ENCODE measurements at places on chromosomes 1 and 21.

DNA sequence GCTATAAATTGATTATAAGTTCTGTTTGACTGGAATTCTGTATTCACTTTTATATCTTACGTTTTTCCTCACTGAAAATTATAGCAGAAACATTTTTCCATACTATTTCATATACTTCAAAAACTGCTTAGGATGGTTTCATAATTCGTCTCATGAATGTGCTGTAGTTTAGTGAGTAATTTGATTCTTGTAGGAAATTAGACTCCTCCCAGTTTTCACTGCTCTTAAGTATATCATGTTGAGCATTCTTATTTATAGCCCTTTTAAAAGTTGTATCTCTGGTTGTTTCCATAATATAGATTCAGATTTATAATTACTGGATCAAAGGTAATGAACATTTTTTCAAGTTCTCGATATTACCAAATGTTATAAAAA is 250.6 kb downstream of the FMN2 start:
- no peak for DNase-seq

DNA sequence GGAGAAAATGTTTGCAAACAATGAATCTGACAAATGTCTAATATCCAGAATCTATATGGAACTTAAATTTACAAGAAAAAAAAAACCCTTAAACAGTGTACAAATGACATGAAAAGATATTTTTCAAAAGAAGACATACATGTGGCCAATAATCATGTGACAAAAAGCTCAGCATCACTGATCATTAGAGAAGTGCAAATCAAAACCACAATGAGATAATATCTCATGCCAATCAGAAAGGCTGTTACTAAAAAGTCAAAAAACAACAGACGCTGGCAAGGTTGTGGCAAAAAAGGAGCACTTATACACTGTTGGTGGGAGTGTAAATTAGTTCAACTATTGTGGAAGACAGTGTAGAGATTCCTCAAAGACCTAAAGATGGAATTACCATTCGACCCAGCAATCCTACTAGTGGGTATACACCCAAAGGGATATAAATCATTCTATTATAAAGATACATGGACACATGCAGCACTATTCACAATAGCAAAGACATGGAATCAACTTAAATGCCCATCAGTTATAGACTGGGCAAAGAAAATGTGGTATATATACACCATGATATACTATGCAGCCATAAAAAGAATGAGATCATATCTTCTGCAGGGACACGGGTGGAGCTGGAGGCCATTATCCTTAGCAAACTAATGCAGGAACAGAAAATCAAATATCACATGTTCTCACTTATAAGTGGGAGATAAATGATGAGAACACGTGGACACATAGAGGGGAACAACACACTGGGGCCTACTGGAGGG is 123.2 kb downstream of the PTPRC start:
- no peak for DNase-seq

DNA sequence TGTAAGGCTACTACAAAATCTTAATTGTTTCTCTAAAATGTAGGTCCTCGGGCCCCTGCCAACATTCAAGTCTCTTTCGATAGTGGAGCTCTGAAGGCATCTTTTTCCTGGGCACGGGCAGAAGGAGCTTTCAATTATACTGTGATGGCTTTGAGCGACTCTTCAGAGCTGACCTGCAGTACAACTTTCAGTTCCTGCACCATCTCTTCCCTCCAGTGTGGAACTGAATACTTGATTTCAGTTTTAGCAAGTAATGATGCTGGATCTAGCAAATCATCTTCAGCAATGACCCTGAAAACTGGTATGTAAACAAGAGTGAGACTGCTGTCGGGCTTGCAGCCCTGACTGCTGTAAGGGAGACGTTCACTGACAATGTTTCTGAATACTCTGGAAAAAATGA is 9.6 kb downstream of the FNDC7 start:
- DNase-seq = no peak

- DNase-seq = no peak
These were observed 115.7 kb upstream of the HIVEP3 start for GRCh38 chr1:42034426-42034825.

DNA sequence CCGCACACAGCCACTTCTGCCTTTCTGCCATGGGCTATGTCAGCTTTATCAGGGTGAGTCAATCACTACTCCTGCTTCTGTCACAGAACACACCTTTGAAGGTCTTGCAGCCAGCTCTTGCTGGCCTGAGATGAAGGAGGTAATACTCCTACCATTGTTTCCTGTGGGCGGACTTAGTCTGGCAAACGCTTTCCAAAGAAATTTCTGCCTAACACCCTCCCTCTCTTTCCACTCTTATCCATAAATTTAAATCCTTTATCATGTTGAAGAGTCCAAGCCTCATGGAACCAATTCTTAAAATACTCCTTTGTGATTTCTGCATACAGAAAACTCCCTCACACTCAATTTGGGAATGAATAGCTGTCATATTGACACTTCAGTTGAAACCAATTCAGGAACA is 633.1 kb upstream of the CHRM3 start:
- DNase-seq = no peak

DNA sequence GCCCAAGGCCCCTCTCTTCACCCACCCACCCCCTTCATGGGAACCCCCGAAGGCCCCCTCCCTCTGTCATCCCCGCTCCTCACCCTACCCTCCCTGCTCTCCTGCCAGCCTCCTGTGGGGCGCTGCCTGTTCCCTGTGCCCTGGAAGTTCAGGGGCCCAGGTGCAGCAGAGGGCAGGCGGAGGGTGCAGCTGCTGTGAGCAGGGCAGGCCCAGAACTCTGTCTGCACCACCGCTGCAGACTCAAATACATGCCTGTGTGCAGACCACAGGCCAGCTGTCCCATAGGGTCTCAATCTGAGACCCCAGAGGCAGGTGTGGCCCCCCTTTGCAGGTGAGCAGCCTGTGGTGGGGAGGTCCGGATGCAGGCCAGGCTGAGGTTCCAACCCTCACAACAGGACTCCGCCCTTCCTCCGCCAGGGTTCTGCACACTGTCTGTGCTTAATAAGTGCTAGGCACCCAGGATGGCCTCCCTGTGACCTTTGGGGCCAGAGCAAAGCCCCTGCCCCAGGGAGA is 62.5 kb downstream of the WNT9A start:
- DNase-seq = no peak

GRCh38 chr1:207748737-207749528 is 2.9 kb upstream of the CD46 start:
- no peak for DNase-seq

- DNase-seq = no peak
These were observed 92.3 kb downstream of the KCNT2 start for GRCh38 chr1:196515904-196516303.

GRCh38 chr1:219292999-219293398 is 119.3 kb downstream of the LYPLAL1 start:
- no peak for DNase-seq

GRCh38 chr1:66450847-66451246 is 83.1 kb upstream of the SGIP1 start:
- no peak for DNase-seq

DNA sequence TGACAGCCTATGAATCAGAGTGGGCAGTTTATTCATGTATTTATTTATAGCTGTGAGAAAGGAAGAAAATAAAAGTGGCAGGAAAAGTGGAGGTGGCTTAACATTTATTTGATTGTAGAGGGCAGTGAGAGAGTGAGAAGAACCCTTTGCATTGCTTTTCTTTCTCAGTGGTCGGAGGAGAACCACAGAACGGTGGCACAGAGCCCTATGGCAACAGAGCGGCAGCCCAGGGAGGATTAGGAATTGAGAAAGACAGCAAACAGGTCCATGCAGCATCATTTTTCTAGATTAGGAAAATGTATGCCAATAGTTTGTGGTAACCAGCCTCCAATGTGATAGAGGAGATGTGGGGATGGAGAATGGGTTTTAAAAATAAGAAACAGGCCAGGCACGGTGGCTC is 53.1 kb downstream of the NMNAT2 start:
- no peak for DNase-seq

- no peak for DNase-seq
These were observed 653.9 kb upstream of the NEGR1 start for GRCh38 chr1:72936151-72936740.

DNA sequence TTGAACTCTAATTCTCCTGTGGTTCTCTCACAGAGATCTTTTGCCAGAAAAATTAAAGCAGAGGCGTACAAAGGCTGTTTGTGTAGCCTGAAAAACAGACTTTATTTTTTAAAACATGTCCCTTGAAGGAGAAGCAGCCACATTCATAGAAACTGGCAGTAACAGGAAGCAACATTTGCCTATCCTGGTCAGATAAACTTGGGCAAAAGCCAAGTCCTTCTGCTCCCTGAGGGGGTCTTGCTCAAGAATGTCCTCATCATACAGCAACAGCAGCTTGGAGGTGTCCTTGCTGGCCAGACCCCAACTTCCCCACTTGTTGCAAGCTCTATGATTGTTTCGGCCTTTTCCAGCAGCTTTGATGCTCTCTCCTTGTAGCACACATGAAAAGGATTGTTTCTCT is 36.3 kb downstream of the MSTO1 start:
- no peak for DNase-seq

DNA sequence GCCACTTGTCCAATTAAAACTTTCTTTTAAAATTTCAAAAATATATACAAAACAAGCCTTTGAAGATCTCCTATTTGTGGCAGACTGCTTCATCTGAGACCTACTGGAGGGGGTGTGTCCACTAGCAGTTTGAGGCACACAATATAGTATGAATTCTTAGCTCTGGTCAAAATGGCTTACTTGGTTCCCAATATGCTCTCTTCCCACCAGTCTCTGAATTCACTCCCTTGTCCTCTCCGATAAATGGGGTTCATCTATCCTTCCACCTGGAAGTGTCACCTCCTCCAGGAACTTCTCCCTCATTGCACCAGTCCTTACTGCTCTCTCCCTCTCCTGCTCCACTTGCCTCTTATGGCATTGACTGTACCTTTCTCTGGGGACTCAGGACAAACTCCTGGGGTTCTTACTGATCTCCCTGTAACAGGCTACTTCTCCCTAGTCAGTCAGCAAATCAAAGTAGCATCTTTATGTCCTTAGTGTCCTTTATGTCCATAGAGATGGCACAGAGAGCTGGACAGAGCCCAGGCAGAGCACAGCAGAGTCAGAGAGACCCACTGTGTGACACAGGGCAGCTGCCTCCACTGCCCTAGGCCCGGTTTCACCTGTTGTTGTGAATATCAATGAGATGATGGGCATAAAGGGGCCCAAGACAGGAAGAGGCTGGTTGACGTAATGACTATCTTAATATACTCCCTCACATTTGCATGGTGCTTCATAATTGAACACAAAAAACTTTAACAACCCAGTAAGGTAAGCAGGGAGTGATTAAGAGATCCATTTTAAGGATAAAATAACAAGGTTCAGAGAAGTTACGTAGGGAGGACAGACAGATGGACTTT is 3.6 kb downstream of the ASAP3 start:
- DNase-seq = no peak

DNA sequence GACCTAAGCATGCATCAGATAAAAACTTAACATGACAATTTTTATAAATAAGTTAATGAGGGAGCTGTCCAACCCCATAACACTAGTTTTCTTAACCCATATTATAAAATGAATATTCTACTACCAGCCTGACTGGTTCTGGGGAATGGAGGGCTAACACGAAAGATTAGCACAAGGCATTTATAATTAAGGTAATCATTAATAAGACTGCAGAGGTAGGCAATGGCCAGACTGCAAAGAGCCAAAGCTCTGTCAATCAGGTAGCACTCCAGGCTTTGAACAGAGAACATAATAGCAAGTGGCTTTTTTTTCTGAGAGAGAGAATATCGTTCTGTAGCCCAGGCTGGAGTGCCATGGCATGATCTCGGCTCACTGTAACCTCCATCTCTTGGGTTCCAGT is 20.6 kb upstream of the TMEM35B start:
- DNase-seq = no peak

DNA sequence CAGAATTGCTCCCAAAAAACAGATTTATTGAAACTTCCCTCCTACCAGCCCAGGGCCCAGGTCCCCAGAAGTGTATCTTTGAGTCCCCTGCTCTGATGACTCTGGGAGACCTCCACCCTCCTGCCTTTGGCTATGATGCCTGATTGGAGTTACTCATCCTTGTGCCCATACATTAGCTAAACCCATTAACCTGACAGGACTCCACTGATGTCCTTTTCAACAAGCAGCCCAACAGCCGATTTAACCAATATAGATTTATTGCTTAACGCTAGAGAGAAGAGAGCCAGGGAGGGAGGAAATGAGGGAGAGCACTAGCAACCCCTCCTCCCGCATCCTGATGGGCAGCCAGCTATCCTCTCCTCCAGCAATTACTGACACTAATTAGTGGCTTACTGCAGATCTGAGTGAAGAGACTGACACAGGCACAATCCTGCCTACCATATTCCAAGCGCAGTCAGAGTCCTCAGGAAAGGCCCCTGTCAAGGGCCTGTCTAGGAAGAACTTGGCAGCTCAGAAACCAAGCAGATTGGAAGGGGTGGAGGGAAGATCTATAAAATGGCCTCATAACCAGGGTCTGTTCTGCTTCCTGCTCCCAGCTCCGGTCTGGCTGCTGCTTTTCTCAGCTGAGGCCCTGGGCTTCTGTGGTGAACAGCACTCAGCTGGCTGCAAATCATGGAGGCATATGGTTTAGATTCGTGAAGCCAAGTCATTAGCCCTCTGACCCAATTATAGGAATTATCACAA is 484.5 kb upstream of the DAB1 start:
- DNase-seq = no peak

GRCh38 chr1:247496581-247497285 is 38.8 kb upstream of the OR2B11 start:
- DNase-seq = no peak

DNA sequence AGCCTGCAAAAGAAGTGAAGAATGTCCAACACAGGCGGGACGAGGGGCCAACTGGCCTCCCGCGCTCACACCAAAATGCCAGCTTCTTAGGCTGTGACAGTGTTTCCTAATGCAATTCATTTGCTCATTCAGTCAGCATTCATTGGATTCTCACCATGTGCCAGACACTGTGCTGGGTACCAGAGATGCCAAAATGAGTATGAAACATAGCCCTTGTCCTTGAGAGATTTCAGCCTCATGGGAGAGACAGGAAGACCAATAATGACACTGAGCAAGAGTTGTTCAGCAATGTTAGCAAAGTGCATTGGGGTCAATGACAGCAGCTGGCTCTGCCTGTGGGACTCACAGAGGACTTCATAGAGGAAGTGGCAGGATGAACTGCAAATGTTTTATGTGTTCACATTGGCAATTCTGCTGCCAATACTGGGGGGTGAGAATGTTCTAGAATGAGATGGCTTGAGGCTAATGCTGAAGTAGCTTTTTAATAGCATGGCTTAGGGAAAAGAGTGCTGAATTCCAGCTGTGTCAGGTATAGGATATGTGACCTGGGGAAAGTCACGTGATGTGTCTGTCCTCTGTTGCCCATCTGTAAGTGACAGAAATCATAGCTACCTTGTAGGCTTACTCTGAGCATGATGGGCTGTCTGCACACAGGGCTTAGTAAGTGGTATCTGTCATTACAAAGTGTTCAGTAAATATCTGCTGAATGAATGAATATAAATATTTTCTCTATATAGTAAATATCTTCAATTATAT is 58.3 kb upstream of the KIF26B start:
- no peak for DNase-seq

GRCh38 chr1:243950166-243950565 is 100.1 kb upstream of the AKT3 start:
- DNase-seq = peak; percentile 46

Measured in H54 (cell line).